KBM-7 (cell line): ENCODE measurements at places on chromosomes 12 and 14.

GRCh38 chr12:77888611-77889010, 57.9 kb downstream of the NAV3 start:
- DNase-seq, result no peak

DNA sequence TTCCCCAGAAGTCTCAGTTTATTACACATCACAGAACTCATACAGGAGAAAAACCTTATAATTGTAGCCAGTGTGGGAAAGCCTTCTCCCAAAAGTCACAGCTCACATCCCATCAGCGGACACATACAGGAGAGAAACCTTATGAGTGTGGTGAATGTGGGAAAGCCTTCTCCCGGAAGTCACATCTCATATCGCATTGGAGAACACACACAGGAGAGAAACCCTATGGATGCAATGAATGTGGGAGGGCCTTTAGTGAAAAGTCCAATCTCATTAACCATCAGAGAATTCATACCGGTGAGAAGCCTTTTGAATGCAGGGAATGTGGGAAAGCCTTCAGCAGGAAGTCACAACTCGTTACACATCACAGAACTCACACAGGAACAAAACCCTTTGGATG, 20.1 kb downstream of the ZNF84 start:
- DNase-seq, result peak; percentile 15

DNA sequence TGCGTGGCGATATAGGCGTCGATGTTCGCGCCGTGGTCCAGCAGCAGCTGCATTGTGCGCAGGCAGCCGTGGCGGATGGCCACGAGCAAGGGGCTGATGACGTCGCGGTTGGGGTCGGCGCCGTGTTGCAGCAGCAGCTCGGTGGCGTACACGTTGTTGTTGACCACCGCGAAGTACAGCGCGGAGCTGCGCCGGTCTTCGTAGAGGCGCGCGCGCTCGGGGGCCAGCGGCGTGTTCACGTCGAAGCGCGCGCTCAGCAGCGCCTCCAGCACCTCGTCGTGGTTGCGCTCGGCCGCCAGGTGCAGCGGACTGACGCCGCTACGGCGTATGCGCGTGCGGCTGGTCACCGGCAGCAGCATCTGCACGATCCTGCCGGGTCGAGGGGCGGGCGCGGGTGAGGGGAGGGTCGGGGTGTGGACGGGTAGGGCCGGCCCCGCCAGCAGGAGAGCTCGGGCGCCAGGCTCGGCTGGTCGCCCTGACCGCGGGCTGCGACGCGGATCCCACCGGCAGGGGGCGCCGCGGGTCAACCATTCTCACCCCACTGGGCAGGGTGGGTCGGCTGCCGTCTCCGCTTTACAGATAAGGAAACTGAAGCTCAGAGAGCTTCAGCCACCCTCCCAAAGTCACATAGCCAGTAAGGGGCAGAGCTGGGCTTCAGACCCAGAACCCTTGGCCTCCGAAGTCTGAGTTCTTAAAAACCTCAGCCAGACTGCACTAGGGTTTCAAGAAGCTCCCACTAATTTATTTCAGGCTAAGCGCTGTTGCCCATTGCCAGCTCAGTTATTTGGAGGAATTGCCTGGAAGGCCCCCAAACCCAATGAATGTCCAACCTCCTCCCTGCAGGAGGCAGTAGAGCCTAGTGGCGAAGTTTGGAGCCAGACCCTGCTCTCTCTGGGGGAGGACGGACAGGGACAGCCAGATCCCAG, 12.4 kb downstream of the FAM181A start:
- DNase-seq, result peak; percentile 85

DNA sequence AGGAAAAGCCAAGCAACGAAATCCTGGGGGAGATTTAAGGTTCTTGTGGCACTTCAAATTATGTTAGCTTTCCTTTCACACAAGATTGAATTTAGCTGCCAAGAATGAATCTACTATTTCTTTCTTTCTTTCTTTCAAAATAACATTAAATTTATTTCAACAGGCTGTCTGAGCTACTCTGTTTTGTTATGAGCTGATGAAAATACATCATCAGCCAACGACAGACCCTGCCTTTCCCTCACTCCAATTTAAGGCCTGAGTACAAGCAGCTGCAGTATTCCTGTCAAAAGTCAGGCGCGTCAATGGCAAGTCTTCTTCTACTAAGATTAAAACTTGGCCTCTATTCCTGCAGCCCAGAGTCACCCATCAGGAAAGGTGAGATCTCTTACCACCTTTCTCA, 347.7 kb upstream of the FLRT2 start:
- DNase-seq, result no peak

GRCh38 chr12:95216711-95217376, 423 bp downstream of the FGD6 start:
- no peak for DNase-seq

DNA sequence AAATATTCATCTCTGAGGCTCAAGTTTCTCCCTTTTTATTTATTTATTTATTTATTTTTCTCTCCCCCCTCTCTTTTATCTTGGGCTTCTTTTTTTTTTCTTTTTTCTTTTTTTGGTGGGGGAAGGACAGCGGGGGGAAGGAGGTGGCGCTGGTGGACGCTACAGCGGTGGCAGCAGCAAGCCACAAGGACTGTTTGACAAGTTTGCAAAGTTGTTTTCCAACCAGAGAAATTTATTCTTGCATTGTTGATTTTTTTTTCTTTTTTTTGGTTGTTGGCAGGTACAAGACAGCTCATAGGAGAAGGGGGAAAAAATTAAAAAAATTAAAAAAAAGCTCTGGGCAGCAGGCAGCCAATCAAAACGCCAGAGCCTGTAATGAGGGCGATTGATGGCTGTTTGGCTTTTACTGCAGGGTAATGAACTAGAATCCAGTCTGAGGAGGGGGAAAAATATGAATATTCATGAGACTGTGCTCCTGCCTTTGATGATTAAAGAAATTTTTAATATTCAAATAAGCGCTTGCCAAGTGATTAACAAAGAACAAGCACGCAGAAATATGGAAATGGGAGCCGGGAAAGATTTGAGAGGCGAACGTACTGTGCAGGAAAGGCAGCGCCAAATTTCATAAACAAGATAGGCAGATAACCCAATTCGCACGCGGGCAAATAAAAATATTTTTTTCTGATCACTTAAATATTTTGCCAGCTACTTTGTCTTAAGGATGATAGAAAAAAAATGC, 36.2 kb downstream of the BCL11B start:
- no peak for DNase-seq

DNA sequence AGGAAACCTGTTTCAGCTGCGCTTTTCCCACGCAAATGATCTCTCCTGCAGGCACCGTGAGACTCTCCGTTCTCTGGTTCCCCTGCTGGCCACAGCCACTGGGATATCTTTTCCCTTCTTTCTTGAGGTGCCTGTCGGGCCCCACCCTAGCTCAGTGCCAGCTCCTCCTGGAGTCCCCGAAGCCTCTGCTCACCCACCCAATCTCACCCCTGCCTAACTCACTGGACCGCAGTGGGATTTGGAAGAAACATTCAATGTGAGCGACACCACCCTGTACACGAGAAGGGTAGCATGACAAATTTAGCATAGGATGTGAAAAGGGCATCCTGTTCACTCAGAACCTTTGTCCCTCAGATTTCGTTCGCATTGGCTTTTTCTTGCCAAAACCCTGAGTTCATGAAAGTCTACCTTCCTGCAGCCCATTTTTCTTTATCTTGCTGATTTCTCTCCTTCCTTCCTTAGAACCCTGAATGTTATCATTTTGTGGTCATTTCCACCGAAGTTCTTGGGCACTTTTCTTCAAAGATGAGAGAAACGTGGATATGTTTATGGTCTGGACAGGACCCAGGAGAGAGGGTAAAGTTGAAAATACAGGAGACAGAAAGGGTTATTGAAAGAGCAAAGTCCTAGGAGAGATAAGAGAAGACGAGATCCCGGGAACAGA, 63.6 kb upstream of the ELK3 start:
- DNase-seq, result no peak

GRCh38 chr12:50109319-50109718, 2.7 kb upstream of the COX14 start:
- DNase-seq, result no peak

DNA sequence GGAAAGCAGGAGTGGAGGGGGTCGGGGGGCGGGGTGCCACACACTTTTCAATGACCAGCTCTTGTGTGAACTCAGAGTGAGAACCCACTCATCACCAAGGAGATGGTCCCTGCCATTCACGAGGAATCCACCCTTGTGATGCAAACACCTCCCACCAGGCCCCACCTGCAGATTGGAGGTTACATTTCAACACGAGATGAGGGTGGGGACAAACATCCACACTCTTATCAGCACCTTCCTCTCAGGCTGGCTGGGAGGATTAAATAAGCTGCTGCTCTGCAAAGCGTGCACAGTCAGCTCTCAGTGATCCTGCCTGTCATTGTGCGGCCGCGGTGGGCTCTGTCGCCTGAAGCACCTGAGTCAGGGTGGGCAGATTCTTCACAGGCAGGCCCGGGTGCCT, 39.7 kb downstream of the AACS start:
- DNase-seq, result no peak

DNA sequence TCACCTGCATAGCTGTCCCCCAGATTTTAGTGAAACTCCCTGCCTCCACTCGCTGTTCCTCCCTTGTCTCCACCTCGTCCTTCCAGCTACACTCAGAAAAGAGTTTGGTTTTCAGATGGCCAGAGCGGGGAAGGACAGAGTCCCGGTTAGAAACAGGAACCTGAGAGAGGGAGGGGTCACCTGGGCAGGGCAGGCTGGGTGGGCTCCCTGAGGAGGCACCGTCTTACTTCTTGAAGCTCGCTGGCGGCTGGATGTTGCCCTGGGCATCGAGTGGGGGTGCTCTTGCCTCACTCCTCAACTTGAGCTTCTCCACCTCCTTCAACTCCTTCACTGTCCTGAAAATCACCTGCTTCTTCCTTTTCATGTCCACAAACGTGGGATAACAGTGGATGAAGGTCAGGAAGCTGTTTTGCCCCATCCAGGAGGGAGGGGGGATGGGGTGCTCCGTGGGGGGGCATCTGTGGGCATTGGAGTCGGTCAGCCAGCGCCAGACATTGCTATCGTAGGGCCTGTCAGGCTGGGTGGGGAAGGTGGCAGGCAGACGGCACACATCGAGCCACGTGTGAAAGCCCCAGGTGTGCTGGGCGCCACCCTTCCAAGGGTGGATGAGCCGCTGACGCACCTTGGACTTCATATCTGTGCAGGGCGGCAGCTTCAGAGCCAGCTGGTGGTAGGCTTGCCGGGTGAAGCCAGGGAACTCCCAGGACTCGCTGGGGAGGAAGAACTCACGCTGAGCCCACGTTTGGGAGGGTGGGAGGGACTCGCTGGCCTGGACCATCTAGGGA, 2.0 kb downstream of the TEX52 start:
- DNase-seq, result no peak

DNA sequence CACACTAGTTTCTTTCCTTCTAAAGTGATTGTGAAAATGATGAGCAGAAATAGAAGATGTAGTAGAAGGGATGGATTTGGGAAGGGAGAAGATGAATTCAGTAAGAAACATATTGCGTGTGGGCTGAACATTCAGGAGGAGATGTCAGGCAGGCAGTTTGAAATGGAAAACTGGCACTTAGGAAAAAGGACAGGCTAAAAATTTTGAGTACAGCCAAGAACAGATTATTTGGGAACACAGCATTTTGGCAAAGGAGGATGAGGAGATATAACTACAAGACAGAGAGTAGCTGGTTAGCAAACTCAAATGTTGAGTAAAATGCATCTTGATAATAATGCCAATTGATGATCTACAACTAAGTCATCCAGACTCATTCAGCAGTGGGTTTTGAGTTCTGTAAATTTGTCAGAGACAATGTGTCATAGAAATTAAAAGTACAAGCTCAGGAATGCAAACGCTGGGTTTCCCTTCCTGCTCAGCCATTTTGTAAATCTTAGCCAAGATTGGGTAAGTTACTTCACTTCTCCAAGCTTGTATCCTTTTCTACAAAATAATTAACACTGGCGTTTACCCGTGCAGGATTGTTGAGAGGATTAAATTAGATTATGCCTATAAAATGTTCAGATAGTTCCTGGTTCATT, 255.0 kb downstream of the NAV3 start:
- DNase-seq, result no peak

GRCh38 chr14:64971943-64972791, at the start of gene RAB15:
TSS of gene RAB15 (minus strand) at chr14:64972336. CDS start at chr14:64972076, 260 bp downstream.
- peak; percentile 28 for DNase-seq

- DNase-seq, result no peak
Measured at GRCh38 chr14:93103392-93104080, 12.2 kb downstream of the ITPK1 start.

- peak; percentile 14 for DNase-seq
Measured at GRCh38 chr12:71438670-71439361, 782 bp upstream of the LGR5 start.

GRCh38 chr14:57611555-57612075, 118.0 kb upstream of the CCDC198 start:
- no peak for DNase-seq

- peak; percentile 71 for DNase-seq
Measured at GRCh38 chr14:91911474-91912032, 35.9 kb downstream of the FBLN5 start.

DNA sequence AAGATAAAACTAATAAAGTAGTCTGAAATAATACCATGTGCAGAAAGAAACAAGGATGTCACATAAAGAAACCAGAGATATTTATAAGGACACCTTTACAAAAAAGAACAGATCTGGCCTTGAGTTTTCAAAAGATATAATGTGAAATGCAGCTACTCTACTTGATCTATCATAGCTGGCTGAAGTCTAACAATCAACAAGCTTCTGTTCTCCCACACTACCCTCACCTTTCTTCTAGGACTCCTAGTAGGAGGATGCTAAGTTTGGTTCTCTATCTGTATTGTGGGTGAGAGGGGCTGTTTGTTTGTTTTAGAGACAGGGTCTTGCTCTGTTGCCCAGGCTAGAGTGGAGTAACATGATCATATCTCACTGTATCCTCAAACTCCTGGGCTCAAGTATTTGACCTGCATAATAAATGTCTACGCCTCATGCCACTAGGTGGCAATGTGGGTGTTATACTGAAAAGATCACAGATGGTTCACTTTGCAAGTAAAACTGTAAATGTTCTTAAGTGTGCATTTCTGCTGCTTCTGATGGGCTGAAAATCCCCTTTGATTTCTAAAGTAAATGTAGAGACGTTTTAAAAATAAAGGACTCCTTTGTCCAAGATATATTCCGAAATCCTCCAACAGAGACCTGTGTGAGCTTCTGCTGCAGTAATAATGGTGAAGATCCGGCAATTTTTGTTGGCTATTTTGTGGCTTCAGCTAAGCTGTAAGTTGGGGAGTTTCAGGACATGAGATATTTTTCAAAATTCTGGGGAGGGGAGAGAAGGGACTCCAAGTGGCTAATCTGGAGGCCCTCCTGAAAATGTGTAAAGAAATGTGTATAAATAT, 269.3 kb downstream of the DAD1 start:
- peak; percentile 51 for DNase-seq

DNA sequence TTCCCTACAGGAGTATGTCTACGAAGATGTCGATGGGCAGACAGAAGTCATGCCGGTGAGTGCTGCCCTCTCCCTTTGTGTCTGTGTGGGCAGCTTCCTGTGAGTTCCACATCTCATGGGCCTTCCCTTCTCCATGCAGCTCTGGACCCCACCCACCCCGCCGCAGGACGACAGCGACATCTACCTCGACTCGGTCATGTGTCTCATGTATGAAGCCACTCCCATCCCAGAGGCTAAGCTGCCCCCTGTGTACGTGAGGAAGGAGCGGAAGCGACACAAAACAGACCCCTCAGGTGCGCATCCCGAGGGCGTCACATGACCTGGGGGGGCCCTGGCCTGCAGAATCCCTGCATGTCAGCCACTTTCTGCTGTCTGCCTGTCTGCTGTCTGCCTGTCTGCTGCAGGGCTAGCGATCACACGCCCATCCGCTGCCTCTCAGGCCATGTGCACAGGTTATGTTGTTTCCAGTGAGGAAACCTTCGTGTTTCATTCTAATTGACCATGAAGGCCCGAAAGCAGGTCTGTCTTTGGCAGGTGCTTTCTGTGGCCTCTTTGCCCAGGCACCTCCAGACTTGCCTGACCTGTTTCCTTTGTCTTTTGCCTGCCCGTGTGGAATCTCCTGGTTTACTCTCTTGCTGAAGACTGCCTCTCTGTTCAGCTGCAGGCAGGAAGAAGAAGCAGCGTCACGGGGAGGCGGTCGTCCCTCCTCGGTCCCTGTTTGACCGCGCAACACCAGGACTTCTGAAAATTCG, 95.1 kb downstream of the EP400 start:
- no peak for DNase-seq
